ENCODE measurements at places on chromosomes 3 and 15.

DNA sequence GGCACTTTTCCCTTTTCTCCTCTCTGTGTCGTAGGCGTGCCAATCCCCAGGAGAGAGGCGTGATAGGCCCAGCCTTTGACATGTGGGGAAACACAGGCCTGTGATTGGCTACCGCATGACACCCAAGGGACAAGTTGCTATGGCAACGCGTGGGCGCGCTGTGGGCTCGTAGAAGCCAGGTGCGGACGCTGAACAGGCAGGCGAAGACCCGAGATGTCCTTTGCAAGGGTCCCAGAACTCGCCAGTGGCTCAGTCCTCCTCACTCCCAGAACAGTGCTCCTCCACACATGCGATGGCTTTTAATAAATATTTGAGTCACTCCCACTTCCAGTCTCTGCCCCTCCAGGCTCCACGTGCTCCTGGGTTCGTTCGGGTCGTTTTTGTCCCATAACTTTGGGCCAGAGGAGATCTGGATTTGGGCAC is 4.2 kb downstream of the SLC51B start:
- DNase-seq: peak; percentile 81

GRCh38 chr3:97821287-97821773 is 481 bp upstream of the CRYBG3 start:
- peak; percentile 33 for DNase-seq

DNA sequence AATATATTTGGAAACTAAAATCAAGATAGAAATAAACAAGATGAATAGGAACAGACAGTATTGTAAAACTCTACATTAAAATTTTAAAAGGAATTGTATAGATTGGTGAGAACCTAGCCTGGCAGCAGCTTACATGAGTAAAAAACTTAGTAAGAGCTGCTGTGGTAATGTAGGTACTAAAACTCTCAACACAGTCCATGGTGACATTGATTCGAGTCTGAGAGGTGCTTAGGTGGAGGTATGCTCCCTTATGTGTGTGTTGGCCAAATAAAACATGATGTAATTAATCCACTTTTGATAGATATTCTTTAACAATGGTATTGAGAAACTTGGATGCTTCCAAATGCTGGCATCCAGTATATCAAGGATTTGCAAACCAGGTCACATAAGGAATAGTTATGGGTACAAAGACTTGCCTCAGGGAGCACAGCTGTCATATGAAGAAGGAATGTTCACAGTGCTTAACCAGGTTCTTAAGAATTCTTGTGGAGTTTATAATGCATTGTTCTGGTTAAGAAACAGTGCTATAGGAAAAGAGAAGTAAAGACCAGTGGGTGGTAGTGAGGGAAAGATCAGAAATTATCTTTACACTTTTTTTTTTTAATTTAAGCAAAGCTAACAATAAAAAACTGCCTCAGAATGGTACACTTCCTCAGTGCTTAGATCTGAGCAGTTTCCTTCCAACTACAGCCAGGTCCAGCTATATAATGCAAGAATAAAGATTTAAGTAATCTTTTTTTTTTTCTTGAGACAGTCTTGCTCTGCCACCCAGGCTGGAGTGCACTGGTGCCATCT is 24.6 kb upstream of the IL20RB start:
- DNase-seq: no peak

DNA sequence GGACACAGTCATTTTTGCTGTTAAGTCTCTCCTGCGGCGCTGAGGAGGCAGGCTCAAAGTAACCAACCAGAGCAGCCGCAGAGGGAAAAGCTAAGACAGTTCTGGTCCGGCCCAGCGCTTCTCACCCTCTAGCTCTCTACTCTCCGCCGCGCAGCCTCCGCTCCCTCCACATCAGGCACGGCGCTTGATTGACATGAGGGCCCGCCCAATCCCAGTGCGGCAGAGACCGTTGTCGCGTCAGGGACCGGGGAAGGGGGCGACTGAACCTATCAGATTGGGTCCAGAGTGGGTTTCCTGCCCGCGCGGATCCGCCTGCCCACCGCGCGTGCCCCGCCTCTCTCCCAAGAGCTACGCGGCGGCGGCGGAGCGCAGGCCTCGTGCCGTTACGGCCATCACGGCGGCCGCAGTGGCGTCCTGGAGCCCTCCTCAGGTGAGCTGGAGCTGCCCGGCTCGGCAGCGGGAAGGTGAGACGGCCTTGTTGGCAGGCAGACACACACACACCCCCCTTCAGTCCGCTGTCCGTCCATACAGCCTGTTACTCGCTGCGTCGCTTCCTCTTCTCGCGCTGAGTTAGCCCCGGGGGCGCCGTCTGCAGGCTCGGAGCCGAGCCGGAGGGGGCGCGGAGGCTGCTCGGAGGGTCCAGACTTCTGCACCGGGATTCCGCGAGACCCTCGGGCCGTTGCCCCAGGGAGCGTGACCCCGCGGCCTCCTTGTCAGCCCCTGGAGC is at the start of gene NCK1:
TSS of gene NCK1 (plus strand) at position 319 of the 727 bp plus-strand sequence. CDS start 65,794 bp downstream, outside the sequence.
- peak; percentile 98 for DNase-seq

GRCh38 chr15:56608993-56609392 is 124.3 kb downstream of the ZNF280D start:
- DNase-seq: no peak

DNA sequence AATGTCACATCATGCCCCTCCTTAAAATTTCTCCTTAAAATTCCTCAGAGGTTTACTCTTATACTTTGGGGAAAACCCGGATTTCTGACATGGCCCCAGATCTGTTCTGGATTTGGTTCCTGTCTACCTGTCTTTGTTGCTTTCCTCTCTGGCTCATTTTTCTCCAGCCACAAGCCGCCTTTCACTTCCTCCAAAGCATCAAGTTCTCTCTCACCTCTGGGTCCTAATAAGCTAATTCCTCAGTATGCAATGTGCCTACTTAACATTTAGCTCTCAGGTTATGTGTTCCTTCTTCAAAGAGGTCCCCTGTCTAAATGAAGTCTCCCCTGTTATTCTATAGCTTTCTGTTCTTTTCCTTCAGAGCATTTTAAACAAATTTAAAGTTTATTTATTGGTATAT is 16.1 kb downstream of the HMG20A start:
- no peak for DNase-seq

DNA sequence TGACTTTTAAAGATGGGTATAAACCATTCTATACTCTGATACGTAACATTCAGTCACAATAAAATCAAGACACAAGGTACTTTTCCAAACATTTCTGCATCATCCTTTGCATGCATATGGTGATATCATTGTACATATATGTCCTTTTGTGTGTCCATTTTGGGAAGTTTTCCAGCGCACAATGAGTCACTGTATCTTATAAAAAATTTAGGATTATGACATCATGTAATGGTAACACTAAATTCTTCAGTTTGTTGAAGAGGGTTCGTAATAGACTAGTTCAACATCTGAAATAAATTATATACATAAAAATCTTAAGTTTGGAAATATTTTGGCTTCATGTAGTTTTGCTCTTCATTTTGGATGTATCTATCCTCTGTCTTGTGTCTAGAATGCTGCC is 480.9 kb downstream of the ROBO1 start:
- no peak for DNase-seq

- no peak for DNase-seq
Observed at GRCh38 chr3:177196008-177196455, 1.2 kb downstream of the TBL1XR1 start.

DNA sequence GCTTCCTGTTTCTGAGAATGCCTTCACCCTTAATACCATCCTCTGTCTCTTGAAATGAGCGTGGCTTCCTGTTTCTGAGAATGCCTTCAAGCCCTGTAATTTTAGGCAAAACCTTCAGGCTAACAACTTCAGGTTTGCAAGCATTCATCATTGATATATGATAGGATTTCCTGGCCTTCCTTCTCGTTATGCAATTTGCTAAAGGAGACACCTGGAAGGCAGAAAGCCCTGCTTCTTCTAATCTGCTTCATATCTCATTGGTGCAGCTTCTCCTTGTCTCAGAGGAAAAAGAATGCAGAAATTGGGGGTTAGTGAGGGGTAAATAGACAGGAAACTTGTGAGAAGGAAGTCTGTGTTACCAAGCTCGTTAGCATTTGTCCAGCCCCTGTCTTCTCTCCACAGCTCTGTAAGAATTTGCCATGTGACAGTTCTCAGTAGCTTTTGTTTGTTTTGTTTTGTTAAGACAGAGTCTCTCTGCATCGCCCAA is 7.3 kb downstream of the ARL6IP5 start:
- no peak for DNase-seq

- DNase-seq: no peak
Observed at GRCh38 chr3:185342459-185343174, 20.3 kb upstream of the MAP3K13 start.

DNA sequence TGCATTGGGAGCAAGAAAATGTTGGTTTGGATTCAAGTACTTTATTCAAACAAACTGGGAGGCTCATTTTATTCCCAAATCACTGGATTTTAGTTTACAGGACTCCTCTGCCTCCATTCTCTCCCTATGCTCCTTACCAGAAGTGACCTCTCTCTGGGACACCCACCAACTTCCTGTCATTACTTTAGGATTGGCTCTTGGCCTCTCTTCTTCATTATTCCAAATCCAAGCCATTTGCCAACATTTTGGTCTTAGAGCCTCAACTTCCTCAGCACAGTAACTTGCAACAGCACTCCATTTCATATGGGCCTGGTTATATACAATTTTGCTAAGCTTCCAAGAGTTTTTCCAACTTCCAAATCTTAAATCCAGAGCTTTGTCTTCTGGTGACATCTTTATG is 432.1 kb downstream of the NR2F2 start:
- DNase-seq: no peak

- DNase-seq: no peak
Observed at GRCh38 chr3:150936693-150937092, 31.5 kb upstream of the MINDY4B start.

DNA sequence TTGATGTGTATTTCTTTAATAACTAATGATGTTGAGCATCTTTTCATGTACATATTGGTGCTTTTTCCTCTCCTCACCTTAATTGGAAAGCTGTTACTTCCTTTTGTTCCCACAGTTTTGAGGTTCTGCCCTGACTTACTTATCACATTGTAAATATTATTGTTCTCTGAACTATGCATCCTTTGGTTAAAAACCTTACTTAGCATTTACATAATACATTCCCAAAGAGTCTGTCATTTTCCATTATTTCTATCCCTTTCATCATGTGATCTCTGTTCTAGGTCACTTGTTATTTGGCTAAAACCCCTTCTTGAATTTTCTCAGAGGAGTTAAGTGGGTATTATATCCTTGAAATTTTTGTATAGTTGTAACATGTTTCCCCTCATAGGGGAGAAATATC is 33.0 kb downstream of the SLC12A6 start:
- DNase-seq: no peak

- peak; percentile 13 for DNase-seq
Observed at GRCh38 chr3:31288641-31289100, 244.1 kb upstream of the STT3B start.

DNA sequence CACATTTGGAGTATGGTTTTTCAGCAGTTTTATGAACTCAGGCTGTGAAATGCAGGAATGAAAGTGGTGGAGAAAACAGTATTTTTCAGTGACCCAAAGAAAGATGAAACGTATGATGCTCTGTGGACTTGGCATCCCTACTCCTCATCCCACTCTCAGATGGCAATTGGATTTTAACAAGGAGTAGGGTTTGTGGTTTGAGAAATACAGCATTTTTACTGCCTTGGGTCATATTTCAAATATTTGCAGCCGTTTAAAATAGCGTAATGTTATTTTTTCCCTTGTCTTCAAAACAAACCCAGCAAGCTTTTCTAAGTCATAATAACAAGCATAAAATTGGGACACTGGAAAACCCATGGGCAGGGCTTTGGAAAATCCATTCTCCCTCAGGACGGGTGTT is 117.2 kb upstream of the LRIG1 start:
- no peak for DNase-seq

DNA sequence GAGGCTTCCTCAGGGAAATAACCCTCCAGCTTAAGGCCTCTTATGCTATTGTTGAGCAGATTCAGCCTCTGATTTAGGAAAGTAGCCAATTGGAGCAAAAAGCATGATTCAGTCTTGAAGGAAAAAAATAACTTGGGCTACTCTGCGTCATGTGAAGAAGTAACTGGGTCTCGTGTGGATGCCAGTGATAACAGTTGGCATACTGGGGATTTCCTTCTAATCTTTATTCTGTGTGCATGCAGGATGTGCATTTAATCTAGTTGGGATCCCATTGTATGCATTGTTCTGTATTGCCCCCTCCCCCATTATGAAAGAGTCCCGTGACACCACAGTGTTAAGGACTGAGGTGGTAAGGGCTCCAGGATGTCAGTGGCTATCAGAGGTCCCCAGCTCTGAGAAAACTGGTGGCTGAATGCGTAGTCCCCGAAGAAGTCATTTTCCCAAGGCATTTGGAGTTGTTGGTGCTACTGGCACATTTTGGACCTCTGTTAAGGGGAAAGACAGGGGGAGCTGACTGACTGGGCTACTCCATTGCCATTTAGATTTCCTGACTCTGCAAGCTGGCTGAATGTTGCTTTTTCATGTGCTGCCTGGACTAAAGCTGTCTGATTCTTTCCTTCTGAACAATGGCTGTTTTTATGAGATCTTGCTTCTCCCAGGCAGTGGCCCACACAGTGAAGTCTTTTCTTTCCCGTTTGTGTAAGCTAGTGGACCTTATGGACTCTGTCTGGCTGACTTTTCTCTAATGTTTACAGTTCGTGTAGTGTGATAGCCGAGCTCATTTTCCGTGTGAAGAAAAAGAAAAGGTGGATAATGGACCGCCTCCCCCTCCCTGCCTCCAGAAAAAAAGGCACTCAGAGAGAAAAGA is 38.4 kb upstream of the TRAK1 start:
- DNase-seq: no peak

Data from activated T-helper 9 cell treated with anti-CD3 and anti-CD28 coated beads, Interleukin-2, amount 50 U/mL, for 16 hours (primary cell).